ENCODE measurements at places on chromosomes 13 and 19.
A peak's percentile ranks its signal among the peaks of the same experiment; 100 is the strongest.

DNA sequence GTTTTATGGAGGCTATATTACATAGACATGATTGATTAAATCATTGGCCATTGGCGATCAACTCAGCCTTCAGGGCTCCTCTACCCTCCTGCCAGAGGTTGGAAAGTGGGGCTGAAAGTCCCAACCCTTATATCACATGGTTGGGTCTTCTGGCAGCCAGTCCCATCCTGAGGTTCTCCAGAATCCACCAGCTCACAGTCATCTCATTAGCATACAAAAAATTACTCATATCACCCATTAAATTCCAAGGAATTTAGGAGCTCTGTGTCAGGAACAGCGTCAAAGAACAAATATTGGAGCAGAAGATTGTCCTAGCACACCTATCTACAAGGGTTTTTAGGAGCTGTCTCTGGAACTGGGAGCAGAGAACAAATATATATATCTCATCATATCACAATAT lies 39.4 kb upstream of the FARP1 start:
- no peak for DNase-seq

DNA sequence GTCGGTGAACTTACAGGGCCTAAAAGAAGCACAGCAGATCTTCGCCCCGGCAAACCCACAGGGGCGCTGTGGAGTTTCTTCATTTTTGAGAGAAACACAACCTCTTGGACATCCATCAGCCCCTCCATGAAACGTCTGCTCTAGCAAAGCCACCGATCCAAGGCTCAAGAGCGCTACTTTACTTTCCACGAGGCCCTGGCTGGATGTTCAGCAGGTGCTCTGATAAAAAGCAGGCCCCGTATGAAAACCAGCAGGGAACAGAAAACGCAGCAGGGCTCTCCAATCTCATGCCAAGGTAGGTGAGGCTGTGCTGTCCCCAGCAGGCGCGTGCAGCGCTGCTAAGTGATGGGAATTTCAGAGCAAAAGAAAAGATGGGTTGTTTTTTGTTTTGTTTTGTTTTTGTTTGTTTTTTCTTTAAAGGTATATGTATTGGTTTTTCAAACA lies 86.7 kb downstream of the IRS2 start:
- DNase-seq: no peak

DNA sequence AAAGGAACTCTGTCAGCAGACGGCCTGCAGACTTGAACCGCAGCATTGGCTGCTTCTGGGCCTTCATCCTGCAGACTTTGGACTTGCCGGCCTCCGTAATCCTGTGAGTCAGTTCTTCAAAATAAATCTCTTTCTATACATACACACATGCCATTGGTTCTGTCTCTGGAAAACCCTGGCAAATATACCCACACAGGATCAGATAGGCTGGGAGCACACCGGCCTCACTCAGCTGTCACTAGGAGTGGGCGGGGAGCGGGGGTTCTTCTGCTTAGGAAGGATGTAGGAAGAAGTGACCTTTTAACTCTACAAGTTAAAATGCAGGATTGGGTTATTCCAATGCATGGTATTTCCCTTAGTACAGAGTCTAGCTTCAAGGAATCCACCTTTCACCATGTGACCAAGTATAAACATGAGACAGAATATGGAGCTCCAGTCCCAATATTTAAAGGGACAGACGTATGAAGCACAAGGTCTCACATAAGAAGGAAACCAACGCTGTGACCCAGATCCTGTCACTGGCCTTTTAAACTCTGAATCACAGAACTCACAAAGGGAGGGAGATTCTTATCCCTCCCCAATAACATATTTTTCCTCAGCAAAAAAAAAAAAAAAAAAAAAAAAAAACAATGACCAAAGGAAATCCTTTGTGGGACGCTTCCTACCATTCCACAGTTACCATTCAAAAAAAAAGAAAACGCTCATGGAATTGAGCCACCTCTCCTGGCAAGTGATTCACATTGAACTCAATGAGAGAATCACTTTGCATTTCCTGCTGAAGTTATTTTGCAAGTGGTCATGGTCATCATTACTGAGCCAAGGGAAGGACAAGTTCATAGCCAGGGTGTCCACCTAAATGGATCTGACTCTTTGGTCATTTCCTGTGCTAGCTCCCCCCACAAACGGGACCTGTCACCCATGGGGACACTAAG lies 352.9 kb downstream of the FOXO1 start:
- no peak for DNase-seq

- no peak for DNase-seq
These were observed 47.2 kb downstream of the MYH14 start for GRCh38 chr19:50250450-50251136.

- no peak for DNase-seq
These were observed 43.6 kb downstream of the LYL1 start for GRCh38 chr19:13058951-13059660.

- DNase-seq: no peak
These were observed 90.4 kb downstream of the STOML3 start for GRCh38 chr13:38900188-38900587.

DNA sequence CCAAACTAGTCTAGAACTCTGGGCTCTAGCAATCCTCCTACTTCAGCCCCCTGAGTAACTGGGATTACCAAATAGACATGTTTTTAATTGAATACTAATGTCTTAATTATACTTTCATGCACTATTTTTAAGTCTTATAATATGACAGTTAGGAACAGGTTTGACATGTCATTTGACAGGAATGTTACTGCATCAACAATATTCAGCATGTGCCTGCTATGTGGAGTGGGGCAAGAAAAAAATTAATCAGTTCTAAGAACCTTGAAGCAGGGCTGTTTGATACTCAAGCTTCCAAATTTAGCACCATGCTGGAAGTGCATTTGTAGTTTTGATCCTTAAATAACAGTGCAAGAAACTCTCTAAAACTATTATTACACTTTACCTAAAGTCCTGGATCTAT lies 265.3 kb downstream of the MZT1 start:
- no peak for DNase-seq

GRCh38 chr13:22091222-22091970 lies 420.5 kb downstream of the FGF9 start:
- DNase-seq: no peak

DNA sequence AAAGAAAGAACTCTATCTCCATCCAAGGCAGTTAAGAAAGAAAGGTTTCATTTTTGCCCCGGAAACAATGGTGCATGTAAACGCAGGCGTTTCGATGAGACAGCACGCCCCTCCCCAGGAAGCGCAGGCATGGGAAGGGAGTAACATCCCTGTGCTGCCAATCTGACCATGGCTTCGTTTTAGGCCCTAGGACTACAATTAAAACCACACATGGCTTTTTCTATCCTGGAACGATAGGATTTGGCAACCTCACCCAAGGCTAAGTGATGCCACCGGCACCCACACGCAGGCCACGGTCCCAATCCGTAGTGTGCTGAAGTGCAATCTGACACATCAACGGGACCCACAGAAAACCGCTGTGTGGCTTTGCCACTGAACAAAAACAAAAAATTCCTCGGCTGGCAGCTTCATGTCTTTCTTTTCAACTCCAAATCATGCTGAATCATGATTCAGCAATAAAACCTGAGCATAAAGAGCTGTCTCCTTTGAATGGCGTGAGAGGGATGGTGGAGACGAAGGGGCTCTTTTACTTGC lies 24.2 kb downstream of the RANBP3 start:
- DNase-seq: peak; percentile 52

- no peak for DNase-seq
These were observed 87.8 kb downstream of the IPO5 start for GRCh38 chr13:98041081-98041820.

- DNase-seq: no peak
These were observed 111.6 kb upstream of the OBI1 start for GRCh38 chr13:78770601-78771000.

- DNase-seq: no peak
These were observed 13.4 kb downstream of the CYSLTR2 start for GRCh38 chr13:48667136-48667535.

- no peak for DNase-seq
These were observed 178.4 kb downstream of the MYO16 start for GRCh38 chr13:108807841-108808240.

DNA sequence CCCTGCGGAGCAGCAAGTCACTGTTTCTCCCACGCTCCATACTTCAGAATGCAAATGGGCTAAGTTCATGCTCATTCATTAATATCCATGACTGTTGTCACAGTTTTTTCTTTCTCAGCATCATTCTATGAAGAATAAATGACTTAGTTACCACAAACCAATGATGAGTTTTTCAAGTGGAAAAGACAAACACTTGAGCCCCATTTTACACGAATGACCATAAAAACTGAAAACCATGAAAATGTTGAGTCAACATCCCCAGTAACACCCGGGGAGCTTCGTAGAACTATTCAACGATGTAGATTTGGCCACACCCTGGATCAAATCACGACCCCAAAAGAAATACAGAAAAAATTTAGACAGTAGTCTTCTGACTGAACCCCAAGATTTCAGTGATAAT lies 99.8 kb upstream of the GJB6 start:
- no peak for DNase-seq

- no peak for DNase-seq
These were observed 2.9 kb downstream of the CDC16 start for GRCh38 chr13:114237415-114238112.

GRCh38 chr19:48568345-48568886 lies 16.4 kb downstream of the SULT2B1 start:
- DNase-seq: no peak

- no peak for DNase-seq
These were observed 143.9 kb upstream of the IPO5 start for GRCh38 chr13:97809576-97809975.

- DNase-seq: no peak
These were observed 9.5 kb downstream of the NR2F6 start for GRCh38 chr19:17235971-17236777.
